Testis (tissue), 5 donors: ENCODE measurements at places on chromosomes 2 and 18.

DNA sequence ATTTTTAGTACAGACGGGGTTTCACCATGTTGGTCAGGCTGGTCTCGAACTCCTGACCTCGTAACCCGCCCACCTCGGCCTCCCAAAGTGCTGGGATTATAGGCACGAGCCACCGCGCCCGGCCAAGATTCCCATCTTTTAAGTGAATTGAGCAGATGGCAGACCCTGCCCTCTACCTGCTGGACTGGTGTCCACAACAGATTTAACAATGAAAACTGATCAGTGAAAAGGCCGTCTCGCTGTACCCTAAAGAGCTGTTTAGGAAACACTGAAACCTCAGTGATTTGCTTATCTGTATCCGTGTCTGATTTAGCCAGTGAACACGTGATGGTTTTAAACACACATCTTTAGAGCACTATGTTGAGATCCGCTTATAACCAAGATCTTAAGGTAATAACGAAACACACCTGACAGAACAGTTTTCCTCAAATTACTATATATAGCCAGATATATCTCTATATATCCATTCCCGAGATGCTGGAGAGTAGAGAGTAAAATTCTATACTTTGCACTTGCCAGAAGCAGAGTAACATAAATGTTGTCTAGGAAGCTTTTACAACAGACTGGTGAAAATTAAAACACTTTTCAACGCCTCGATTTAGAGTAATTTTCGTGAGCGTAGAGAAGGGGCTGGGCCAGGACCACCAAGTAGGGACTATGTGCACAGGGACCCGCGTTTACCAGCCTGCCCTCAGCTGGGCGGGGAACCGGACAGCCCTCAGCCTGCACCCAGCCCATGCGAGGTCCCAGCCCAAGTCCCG lies 594 bp downstream of the FAM161A start:
- DNase-seq: peak; percentile 85

DNA sequence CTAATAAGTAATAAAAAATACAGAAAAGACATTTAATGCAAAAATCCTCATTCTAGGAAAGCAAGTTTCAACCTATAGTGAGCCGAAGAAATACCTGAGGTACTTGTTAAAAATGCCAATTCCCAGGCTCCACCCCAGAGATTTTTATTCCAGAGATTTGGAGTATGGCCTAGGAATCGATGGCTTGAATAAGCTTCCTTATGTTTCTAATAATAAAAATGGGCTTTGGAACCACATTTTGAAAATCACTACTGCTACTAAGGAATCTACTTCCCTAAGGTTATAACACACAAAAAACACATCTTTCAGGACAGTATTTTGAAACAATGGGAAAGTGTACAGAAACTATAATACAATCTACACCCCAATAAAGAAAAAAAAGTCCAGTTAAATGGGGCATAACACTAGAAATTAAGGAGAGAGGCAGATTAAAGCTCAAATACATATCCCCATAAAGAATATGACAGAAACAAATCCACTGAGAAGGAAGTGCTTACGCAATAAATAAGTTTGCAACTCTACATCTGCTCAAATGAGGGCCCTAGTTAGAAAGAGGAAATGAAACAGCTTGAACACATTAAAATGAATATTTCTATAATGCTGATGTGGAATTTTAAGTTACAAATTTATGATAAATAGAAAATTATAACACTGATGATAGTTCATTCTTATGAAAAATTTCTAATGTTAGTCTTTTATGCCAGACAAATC lies 103.7 kb downstream of the EPB41L3 start:
- DNase-seq: no peak

DNA sequence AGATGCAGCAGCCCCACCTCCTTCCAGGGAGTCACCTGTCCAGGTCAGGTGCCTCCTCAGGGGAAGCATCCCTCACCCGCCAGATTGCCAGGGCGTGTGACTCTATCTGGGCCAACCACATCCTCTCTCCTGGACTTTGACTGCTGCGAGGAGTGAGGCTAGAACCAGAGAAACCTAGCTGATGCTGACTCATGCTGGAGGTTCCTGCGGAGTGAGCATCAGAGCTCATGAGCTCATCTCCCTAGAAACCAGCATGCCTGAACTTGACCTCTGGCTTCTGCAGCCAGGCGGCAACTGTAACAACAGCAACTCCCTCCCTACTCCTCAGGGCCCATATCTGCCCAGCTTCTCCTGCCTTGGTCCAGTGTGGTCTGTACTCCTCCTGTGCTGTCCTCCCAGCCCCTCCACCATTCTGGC lies 28.3 kb upstream of the NT5DC4 start:
- DNase-seq: peak; percentile 69

- no peak for DNase-seq
Measured at GRCh38 chr2:184633726-184634125, 35.4 kb downstream of the ZNF804A start.

- peak; percentile 50 for DNase-seq
Measured at GRCh38 chr18:13268158-13269012, 49.8 kb downstream of the LDLRAD4 start.

DNA sequence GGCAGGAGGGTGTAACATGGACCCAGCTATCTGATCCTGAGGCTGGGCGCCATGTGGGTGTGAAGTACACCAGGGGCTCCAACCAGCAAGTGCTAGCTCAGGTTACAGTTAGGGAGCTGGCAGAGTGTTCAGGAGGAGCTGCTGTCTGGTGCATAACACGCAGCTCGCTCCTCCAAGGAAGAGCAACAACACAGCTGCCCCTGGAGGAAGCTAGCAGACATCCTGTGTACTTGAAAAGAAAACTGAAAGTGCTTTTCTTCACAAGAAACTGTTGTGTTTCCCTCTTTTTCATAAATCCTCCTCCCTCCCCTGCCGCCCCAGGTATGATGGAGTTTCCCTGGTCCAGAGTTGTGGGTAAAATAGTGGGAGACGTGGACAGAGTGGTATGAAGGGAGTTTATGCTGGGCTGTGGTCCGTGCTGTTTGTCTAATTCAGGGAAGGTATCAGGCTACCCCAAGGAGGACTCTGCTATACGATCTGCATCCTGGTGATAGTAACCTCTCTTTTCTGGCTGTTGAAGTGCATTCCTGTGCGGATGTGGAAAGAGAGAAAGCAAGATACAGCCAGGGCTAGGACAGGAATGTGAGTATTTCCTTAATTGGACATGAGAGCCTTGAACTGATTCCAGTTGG lies 6.1 kb upstream of the LBH start:
- DNase-seq: peak; percentile 58

- no peak for DNase-seq
Measured at GRCh38 chr2:79950526-79950925, 354.0 kb downstream of the LRRTM1 start.

- no peak for DNase-seq
Measured at GRCh38 chr2:169237286-169237685, 125.0 kb downstream of the LRP2 start.

DNA sequence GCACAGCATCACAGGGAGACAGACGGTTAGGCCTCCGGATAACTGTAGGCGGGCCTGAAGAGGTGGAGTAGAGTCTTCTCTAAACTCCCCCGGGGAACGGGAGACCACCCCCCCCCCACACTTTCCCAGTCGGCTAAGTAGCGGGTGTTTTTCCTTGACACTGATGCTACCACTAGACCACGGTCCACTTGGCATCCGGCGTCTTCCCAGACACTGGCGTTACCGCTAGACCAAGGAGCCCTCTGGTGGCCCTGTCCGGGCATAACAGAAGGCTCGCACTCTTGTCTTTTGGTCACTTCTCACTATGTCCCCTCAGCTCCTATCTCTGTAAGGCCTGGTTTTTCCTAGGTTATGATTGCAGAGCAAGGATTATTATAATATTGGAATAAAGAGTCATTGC lies 25.7 kb upstream of the NCL start:
- DNase-seq: peak; percentile 55

DNA sequence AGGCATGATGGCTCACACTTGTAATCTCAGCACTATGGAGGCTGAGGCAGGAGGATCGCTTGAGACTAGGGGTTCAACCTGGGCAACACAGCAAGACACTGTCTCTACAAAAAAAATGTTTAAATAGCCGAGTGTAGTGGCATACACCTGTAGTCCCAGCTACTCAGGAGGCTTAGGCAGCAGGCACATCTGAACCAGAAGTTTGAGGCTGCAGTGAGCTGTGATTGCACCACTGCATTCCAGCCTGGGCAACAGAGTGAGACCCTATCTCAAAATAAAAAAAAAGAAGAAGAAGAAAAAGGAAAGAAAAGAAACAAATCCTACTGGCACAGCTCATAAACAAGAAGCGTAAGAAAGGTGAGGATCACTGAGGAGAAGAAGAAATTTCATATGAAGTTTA lies 19.9 kb downstream of the METTL4 start:
- no peak for DNase-seq

GRCh38 chr2:132417430-132418035 lies 928 bp downstream of the GPR39 start:
- DNase-seq: no peak

DNA sequence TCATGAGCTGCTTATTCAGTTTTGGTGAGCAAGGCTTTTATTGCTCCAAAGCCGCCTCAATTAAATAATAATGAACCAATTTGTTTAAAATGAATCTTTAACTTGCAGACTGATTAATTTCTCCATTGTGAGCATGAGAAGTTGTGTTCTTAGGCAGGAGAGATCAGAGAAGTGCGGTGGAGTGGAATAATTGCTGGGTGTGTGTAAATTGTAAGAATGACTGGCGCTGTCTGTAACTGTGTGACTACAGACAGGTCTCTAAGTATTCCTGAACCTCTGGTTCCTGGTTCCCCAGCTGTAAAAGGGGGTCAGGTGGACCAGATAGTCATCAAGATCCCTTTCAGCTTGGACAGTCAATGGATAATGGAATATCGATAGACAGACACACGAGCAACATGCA lies 98.0 kb upstream of the EFEMP1 start:
- DNase-seq: no peak

DNA sequence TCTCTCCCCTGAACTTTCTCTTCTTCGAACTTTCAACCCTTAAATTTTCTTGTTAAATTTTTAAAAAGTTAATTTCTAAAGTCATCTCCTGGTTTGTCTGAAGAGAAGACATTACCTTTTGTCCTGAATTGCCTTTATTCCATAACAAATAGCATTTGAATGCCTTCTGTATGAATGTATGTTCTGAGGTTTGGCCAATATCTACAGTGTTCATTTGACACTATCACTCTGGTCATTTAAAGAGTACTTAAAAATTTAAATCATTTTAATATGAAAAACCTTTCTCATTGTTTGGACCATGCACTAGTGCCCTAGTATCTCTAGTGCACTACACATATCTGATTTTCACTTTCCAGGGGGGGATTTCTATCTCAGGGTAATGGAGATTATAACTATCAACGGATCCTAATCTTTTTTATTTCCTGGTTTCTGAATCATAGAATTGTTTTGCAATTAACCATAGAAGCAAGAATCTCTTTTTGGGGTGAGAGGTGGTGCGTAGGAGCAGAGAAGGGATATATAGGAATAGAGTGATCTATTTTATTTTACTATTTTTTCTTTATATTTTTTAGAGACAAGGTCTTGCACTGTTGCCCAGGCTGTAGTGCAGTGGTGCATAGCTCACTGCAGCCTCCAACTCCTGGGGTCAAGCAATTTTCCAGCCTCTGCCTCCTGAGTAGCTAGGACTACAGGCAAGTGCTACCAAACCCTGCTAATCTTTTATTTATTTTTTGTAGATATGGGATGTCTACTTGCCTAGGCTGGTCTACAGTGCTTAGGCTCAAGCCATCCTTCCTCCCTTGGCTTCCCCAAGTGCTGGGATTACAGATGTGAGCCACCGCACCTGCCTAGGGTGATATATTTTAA lies 25.5 kb downstream of the TANC1 start:
- no peak for DNase-seq

GRCh38 chr2:9552219-9553178 lies 3.1 kb downstream of the ADAM17 start:
- no peak for DNase-seq

GRCh38 chr2:61959381-61960293 lies 54.2 kb downstream of the COMMD1 start:
- no peak for DNase-seq

DNA sequence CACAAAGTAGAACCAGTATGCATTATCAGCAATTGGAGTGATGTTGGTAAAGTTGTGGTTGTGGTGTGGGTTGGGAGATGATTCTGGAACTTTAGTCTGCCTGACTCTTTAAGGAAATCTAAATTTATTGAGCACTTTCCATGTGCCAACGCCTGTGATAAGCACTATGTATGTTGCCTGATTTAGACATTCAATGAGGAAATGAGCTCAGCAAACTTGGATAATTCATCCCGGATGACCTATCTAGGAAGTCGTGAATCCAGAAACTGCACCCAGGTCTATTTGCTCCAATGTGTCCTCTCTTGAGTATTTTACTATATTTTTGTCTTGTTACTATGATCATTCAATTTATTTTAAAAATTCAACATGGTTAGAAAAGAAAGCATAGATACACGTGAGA lies 400.8 kb upstream of the MMADHC start:
- no peak for DNase-seq

GRCh38 chr2:135974036-135974435 lies 11.4 kb downstream of the DARS1 start:
- DNase-seq: no peak

- DNase-seq: no peak
Measured at GRCh38 chr2:186130748-186131641, 355.1 kb upstream of the ZC3H15 start.

DNA sequence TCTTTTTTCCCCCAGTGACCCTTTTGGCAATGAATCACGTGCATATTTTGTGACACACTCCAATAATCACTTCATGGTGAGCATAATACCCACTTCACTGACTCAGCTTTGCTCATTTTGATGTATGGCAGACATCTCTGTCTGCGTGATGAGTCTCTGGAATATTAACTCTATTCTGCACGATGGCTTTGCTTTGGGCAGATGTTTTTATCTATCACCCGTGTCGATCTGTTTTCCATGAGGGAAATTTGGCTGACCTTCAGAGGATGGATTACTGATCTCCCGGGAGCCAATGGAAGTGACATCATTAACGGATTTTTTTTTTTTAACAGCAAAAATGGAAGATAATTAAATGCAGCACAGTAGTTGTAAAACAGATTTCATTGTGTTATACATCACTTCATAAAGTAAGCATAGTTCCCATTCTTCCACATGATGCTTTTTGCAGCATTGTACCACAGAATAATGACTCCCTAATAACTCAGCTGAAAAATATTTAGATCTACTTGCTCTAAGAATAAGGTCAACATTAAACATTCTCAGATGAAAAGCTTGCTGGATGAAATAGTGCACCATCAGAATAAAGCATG lies 29.8 kb downstream of the CDC42EP3 start:
- DNase-seq: no peak

- DNase-seq: no peak
Measured at GRCh38 chr18:6773777-6774176, 44.3 kb downstream of the ARHGAP28 start.

GRCh38 chr2:99988599-99988998 lies 153.8 kb downstream of the AFF3 start:
- DNase-seq: no peak

GRCh38 chr2:128734521-128735295 lies 416.0 kb upstream of the HS6ST1 start:
- no peak for DNase-seq

- DNase-seq: no peak
Measured at GRCh38 chr2:158970241-158970751, 1.9 kb downstream of the TANC1 start.

GRCh38 chr2:224032283-224032682 lies 6.8 kb downstream of the SERPINE2 start:
- DNase-seq: no peak
